CD4-positive, alpha-beta T cell treated with Interferon gamma for 1 hour (primary cell): ENCODE measurements at places on chromosomes 13 and 19.

GRCh38 chr13:76048675-76049375 lies 412.7 kb downstream of the LMO7 start:
- DNase-seq = no peak

DNA sequence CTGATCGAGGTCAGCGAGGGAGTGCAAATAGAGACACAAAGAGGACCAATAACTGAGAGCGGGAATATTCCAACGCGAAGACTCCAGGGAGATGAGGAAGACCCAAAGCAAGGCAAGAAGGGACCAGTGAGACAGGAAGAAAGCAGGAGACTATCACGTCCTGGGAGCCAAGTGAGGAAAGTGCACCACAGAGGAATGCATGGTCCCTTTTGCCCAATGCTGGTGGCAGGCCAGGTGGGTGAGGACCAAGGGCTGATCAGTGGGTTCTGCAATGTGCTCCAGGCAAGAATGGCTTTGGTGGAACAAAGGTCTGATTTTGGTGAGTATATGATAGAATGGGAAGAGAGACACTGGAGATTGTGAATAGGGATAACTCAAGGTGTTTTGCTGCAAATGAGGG lies 25.4 kb downstream of the CHST8 start:
- DNase-seq = no peak

DNA sequence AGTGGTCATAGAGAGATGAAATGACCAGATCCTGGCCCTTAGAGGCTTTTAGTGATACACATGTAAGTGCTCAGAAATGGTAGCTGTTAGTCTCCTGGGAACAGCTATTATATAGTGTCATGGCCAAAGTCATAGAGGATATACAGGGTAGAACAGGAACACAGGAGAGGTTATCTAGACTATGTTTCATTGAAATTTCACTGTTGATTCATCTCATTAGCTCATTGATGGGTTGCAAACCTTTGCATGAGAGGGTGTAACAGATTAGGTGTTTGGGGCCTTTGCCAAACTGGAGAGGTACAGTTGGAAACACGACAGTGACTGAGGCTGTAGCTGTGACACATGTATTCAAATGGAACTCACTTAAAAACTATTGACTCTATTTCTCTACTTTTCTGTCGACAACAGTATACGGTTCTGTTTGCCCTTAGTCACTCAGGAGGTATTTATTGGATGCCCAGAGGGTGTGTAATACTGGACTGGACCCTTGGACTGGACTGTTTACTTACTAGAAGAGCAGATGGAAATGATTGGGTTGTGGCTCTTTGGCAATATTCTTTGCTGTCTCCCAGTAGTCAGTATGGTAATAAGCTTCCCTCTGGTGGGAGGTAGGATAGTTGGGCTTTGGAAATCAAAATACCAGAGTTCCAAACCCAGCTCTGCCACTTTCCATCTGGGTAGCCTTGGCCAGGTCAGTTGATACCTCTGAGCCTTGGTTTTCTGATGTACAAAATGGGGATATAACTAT lies 29.8 kb downstream of the ARHGAP35 start:
- DNase-seq = no peak

DNA sequence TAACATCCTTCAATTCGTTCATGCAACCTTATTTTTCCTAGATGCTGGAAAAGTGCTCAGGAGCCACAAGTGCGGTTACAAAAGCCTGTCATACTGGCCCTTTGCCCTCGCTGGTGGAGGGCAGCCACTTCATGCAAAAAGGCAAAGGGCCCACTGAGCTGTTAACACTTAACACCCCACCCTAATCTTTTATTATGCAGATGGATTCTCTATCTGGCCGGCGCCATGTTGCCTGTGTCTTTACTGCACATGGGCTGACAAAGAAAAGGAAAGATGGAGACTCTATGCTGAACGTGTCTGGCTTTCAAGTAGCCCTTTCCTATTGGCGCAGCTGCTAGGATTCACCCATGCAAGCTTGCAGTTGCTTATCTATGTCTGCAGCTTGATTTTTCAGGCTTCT lies 10.8 kb downstream of the OR7D2 start:
- DNase-seq = no peak

- DNase-seq = no peak
Observed at GRCh38 chr13:107882708-107883560, 332.4 kb downstream of the LIG4 start.

DNA sequence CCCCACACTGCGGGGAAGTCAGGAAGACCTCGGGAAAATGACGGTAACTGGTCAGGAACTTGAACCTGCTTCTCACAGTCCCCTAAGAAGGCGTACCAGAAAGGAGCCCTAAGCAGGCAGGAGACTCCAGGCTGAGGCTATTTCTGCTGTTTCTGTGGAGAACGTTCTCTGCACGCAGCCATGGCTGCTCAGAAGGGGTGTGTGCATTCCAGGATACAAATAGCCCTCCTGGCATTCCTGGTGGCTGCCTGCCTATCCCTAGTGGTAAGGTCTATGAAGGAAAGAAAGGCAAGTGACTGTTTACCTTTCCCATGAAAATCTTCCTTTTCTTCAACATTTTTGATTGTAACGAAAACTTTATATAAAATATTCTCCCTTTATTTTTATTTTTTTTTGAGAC lies 2.5 kb downstream of the SGCG start:
- no peak for DNase-seq

DNA sequence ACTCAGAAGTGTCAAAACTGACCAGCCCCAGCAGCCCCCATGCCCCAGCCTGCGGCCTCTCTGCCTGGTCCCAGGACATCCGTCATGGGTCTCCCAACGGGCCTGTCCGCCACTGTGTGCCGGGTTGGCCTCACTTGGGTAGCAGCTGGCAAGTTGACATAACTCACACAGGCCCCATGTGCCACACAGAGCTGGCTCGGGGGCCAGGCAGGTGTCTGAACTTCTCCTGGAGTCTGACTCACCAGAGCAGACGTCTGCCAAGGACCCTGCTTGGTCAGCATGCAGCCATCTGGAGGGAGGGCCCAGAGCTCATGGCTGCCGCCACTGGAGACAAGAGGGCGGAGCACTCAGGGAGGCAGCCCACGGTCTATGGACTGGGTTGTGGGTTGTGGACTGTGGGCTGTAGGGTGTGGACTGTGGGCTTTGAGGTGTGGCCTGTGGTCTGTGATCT lies 32.0 kb upstream of the TMEM255B start:
- DNase-seq = no peak

GRCh38 chr13:49814551-49815270 lies 22.2 kb upstream of the KPNA3 start:
- no peak for DNase-seq

GRCh38 chr13:111966933-111967332 lies 100.0 kb upstream of the SOX1 start:
- no peak for DNase-seq

DNA sequence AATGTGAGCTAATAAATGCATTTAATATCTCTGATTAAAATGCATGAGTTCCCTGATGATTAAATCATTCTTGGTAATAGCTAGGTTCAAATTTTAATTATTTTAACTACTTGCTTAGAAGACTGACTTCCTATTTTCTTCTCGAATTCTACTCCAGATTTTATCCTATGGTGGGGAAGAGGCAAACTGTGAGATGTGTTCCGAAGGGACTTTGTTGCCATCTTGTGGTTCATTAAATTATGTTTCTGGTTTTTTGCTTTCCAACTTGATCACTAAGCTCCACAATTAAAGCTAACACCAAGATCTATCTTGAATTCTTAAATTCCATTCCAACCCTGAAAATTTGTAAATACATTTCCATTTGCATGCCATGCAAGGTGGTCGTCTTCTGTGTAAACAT lies 538.4 kb upstream of the PCDH20 start:
- DNase-seq = no peak

- DNase-seq = no peak
Observed at GRCh38 chr13:50955241-50955640, 45.6 kb downstream of the RNASEH2B start.

DNA sequence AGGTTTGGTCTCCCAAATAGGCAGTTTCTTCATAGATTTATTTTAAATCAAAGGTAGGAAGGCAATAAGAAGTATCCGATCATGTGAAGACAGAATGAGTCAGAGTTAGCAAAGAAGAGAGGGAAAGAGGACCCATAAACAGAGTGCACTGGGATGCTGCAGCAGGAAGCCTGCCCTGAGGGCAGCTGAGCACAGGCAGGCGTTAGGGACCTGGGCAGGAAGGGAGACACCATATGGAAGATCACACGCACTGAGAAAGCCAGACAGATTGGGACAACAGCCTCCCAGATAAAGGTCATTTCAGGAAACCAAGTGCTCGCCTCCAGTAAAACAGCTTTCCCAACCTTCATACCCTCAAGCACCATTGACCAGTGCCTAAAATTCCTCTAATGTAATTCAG lies 598.0 kb downstream of the EFNB2 start:
- no peak for DNase-seq

GRCh38 chr13:67855741-67856238 lies 625.7 kb upstream of the PCDH9 start:
- no peak for DNase-seq

GRCh38 chr19:9406798-9407352 lies 28.5 kb downstream of the ZNF266 start:
- DNase-seq = peak; percentile 47

GRCh38 chr13:76826527-76826926 lies 59.7 kb downstream of the KCTD12 start:
- DNase-seq = no peak

DNA sequence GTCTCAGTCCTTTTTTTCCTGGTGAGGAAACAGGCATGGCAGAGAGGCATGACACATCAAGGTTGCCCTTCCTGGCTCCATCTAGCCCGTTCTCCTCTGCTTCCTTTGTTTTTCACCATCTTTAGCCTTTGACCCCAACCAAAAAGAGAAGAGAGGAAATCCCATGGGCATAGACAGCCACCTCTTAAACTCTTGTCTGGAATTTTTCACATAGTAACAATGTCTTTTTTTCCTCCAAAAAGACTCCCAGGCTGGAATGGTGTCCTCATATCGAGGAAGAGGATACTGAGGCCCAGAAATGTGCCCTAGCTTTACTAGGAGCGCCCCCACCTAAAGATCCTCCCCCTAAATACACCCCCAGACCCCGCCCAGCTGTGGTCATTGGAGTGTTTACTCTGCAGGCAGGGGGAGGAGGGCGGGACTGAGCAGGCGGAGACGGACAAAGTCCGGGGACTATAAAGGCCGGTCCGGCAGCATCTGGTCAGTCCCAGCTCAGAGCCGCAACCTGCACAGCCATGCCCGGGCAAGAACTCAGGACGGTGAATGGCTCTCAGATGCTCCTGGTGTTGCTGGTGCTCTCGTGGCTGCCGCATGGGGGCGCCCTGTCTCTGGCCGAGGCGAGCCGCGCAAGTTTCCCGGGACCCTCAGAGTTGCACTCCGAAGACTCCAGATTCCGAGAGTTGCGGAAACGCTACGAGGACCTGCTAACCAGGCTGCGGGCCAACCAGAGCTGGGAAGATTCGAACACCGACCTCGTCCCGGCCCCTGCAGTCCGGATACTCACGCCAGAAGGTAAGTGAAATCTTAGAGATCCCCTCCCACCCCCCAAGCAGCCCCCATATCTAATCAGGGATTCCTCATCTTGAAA lies at the start of gene GDF15:
TSS of gene GDF15 (plus strand) at position 484 of the 868 bp plus-strand sequence. CDS start at position 516, 32 bp downstream.
- DNase-seq = no peak

DNA sequence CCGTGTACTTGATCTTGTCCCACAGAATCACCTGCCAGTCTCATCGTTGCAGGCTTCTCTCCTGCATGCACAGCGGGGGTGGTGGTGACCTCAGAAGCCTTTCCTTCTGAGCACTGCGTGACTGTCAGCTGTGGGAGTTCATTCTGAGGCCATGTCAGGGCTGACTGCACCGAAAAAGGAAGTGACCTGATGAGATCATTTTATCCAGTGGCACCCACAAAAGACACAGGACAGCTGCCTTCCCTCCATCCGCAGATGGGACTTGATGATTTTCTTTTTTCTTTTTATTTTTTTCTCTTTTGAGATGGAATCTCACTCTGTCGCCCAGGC lies 89.7 kb downstream of the RAB20 start:
- DNase-seq = peak; percentile 73

GRCh38 chr13:30382836-30383525 lies 39.3 kb upstream of the UBE2L5 start:
- no peak for DNase-seq

- DNase-seq = no peak
Observed at GRCh38 chr19:39843919-39844793, 2.0 kb downstream of the FBL start.

DNA sequence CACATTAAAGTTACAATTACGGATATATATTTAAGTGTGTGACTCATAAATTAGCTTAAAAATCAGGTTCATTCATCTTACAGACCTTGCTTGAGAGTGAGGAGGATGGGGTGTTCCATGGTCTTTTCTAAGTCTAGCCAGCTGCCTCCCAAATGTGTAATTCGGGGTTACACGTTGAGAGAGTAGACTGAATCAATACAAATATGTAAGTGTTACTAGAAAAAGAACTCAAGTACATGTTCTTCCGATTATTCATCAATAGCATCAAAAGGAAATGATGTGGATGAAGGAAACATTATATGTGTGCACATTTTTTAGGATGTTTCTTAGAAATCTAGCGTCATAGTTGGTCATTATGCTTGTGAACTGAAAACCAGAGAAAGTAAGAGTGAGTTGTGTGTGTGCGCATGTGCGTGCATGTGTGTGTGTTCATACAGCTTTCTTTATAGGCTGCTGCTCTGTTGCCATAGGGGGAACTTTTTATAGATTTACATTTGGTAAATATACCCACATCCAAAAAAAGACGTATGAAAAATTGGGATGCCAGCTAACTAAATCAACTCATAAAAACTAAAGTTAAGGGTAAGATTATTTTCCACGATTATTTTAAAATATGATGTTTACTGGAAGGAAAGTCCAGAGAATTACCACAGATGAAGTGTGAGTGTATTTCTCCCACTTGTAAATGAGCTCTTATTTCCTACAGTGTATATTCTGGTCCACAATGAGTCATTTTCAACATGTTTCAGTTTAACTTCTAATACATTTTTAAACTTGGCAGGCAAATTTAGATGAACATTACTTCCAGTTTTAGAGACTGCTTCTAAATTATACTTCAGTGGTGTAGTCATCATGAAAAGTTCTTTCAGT lies 82.4 kb downstream of the PIBF1 start:
- DNase-seq = no peak

DNA sequence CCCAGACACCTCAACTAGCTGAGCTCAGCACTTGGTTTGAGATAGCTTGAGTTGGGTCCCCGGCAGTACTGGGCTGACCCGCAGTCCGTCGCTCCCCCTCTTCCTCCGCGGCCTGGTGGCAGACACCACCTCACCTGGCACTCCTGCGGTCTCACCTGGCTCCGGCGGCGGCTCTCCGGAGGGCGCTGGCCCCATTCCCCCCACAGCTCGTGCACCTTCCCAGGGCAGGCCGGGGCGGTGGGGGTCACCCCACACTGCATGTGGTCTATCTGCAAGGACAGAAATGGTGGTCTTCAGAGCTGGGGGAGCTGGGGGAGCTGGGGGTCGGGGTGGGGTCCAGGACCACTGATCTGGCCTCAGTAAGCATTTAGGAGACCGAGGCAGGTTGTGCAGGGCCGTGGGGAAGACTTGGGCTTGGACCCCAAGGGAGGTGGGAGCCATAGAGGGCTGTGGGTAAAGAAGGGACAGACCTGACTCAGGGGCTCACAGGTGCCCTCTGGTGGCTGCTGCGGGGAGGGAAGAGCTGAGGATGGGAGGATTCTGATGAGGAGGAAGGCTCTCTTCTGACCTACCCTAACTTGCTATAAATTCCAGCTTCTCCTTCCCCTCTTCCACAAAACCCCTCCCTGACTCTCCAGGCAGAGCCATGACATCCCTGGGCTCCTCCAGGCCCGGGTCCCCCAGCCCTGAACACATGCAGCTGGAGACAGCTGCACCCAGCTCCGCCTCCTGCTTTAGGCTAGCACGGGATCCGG lies 6.7 kb upstream of the PLIN4 start:
- DNase-seq = peak; percentile 55
